Cortex of kidney (tissue), 1 donor: ENCODE measurements at places on chromosomes 3 and 15.

- no peak for DNase-seq
Measured at GRCh38 chr3:100753846-100754245, 44.6 kb downstream of the TFG start.

DNA sequence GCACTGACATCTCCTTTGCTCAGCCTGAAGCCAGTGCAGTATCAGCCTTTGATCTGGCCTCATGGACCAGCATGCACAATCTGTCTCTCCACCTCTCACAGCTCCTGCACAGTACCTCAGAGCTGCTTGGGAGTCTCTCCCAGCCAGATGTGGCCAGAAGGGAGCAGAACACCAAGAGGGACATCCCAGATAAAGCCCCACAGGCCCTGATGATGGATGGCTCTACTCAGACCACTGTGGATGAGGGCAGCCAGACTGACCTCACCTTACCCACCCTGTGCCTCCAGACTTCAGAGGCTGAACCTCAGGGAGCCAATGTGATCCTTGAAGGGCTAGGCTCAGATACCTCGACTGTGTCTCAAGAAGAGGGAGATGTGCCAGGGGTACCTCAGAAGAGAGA is 44.4 kb downstream of the CDAN1 start:
- DNase-seq: no peak

- no peak for DNase-seq
Measured at GRCh38 chr15:79089331-79089889, 1.2 kb downstream of the RASGRF1 start.

DNA sequence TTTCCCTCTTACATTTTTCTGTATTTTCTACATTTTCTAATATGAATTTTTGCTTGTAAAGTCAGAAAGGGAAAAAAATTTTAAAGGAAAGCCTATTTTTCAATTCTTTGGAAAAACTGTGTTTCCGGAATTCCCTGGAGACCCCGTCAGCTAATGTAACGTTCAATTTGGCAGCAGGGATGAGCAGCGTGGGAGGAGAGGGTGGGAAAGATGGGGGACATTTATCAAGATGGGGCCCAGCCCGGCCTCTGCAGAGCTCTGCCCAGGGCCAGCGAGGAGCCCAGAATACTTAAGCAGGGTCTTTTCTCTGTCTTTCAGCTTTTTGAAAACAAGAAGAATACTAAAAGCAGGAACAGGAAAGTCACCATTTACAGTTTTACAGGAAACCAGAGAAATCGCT is 129.0 kb downstream of the LRRK1 start:
- no peak for DNase-seq
